Hepatocyte (in vitro differentiated cells): ENCODE measurements at places on chromosomes 2 and 18. TPM values are rescaled to one million over a fixed set of nuclear protein-coding genes. Genes with fewer than 3 reads are reported as not detected.

The RIT2 gene
- not detected in 2 replicates for total RNA-seq

The DLX2 gene
- total RNA-seq, result 0.04 and 0.37 TPM in 2 replicates

- DNase-seq, result no peak
- H3K36me3 ChIP-seq, result no peaks in the 10 kb centered on the region
- no peak overlapping the region for H3K27ac ChIP-seq
- H3K4me1 ChIP-seq, result no peaks in the 10 kb centered on the region
Measured at GRCh38 chr18:28193177-28193778, 16.3 kb upstream of the CDH2 start.

DNA sequence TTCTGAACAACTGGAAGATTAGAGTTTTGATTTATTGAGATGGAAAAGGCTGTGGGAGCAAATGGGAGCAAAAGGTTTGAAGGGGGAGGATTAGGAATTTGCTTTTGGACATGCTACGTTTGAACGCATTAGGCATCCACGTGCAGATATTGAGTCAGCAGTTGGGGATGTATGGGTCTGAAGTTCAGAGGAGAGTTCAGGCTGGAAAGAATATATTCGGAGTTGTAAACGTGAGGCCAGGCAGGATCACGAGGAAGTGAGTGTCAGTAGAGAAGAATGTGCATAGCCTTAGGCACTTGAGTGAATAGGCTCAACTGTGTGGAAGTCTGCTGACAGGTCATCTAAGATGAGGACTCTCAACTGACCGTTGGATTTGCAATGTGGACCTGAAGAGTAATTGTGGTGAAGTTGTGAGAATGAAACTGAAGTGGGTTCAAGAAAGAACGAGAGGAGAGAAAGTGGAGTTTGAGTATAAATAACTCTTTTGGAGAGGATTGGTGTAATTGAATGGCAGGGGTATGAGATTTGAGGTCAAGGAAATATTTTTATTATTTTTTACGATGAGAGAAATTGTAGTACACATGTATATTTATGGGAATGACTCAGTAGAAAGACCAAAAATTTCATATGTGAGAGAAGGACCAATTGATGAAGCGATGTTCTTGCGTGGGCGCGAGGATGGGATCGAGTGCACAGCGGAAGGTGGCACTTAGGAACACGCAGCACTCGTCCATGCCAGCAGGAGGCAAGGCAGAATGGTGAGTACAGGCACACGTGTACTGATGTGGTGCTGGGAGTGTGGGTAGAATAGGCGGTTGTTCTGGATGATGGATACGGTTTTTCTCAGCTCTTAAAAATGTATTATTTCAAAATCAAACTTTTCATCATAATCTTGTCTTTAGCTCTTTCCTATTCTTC lies 40.5 kb upstream of the POLE4 start:
- no peaks in the 10 kb centered on the region for H3K4me1 ChIP-seq
- no peak overlapping the region for H3K4me3 ChIP-seq
- no peaks in the 10 kb centered on the region for H3K27me3 ChIP-seq
- no peaks in the 10 kb centered on the region for H3K36me3 ChIP-seq
- peak overlapping the region; percentile 63 for H3K27ac ChIP-seq
- DNase-seq, result peak; percentile 51

DNA sequence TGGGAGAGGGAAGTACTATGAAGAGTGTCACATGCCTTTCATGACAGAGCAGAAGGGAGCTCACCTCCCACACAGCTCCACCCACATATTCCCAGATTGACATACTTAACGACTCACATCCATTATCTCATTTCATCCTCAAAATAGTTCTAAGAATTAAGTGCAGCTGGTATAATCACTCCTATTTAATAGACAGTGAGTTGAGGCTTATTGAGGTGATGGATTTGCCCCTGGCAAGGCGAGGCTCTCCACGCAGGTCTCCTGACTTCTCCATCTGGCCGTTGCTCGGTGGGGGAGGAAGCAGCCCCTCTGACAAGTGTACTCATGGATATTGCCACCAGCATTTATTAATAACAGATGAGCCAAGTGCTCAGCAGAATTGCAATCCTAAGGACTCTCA lies 81.4 kb downstream of the TGOLN2 start:
- no peak for DNase-seq
- no peaks in the 10 kb centered on the region for H3K36me3 ChIP-seq
- peaks cover 24% of the 10 kb centered on the region for H3K4me1 ChIP-seq
- no peaks in the 10 kb centered on the region for H3K27me3 ChIP-seq

DNA sequence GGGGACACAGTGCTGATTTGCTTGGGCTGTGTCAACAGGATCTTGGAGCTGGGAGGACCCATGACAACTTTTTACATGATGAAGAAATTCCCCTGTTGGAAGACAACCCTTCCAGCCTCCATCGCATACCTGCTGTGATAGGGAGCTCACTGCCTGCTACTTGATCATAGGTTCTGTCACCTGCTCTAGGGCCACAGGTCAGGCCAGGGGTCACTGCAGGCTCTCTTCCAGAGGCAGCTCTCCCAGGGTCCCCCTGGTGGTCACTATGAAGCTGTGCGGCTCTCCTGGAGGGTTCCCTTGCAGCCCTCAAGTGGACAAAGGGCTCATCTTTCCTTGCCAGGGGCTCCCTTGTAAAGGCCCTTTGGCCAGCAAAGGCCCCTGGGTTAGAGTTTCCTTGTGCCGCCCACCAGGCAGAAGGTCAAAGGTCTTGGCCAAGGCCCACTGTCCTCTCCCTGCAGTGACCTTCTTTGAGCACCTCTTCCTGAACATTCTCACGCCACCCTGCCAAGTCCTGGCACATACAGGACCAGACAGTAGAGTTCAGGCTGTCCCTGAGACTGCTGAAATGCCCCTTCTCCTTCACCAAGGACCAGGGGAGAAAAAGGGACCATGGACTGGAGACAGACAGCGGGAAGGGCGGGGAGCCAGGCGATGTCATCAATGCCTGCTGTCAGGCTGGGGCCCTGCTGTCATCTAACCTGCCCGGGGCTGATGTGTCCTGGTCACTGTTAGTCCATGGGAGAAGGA lies 345.1 kb downstream of the DYSF start:
- H3K4me3 ChIP-seq, result no peak overlapping the region
- H3K4me1 ChIP-seq, result peaks cover 19% of the 10 kb centered on the region
- H3K27me3 ChIP-seq, result peaks cover 7% of the 10 kb centered on the region
- DNase-seq, result peak; percentile 63
- H3K36me3 ChIP-seq, result no peaks in the 10 kb centered on the region
- H3K27ac ChIP-seq, result no peak overlapping the region

DNA sequence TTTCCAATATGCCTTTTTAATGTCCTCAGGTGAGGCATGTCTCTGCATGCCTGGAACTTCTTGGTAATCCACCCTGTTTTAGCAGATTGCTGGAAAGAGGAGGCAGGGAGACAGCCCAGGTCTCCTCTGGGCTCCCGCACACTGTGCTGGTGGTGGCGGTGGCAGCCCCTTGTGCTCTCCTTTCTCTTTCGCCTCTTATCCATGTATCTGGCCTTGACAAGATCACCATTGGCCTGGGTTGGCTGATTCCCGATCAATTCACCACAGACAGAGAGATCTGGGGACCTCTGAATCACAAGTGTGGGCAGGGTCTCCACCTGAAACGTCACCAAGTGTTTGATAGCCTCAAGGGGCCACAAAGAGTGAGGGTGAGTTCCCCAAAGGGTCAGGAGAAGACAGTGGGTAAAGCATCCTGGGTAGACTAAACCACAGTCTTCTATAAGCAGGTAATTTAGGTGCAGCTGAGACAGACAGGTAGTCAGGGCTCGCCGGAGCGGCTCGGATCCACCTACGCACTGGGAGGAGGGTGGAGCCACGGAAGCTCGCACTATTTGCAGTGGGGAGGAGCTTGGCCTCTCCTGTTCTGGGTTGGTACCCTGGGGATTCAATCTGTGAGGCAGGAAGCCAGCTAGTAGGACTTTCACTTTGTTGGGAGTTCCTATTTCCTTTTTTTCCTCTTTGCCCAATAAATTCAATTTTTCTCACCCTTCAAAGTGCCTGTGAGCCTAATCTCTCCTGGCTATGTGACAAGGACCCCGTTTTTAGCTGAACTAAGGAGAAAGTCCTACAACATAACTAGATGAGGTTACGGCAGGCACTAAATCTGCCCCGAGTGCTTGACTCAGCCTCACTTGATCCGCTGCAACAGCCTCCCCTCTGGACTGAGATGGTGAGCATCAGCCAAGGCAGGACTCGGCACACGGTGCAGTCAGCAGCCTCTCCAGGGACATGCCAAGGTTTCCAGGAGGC lies 57.6 kb downstream of the SLC4A3 start:
- no peaks in the 10 kb centered on the region for H3K4me1 ChIP-seq
- no peaks in the 10 kb centered on the region for H3K27me3 ChIP-seq
- peak; percentile 87 for DNase-seq
- H3K27ac ChIP-seq, result peak overlapping the region; percentile 89
- no peaks in the 10 kb centered on the region for H3K36me3 ChIP-seq
- H3K4me3 ChIP-seq, result peak overlapping the region; percentile 51

DNA sequence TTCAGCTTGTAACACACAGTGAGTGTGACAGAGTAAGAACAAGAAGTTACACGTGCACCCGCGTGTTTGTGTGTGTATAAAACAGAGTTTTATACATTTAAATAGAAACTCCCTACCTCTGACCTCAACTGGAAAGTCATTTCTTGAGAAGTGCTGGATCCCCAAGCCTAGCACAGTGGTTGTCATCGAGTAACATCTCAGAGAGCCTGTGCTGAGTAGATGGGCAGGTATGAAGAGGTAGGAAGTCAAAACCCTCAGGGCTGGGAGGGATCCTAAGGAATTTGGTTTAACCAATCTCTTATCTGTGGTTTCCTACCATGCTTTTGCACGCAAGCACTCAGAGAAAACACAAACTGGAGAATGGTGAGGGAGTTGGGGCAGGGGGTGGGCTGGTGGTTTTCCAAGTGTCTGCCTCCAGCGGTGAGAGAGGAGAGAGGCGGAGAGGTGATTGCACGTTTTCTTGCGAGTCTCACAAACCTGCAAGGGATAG lies 9.2 kb downstream of the ACOXL start:
- H3K4me3 ChIP-seq, result no peak overlapping the region
- DNase-seq, result peak; percentile 28
- peaks cover 21% of the 10 kb centered on the region for H3K27me3 ChIP-seq
- no peaks in the 10 kb centered on the region for H3K4me1 ChIP-seq
- no peak overlapping the region for H3K27ac ChIP-seq
